ENCODE measurements at places on chromosomes 7 and 10.

DNA sequence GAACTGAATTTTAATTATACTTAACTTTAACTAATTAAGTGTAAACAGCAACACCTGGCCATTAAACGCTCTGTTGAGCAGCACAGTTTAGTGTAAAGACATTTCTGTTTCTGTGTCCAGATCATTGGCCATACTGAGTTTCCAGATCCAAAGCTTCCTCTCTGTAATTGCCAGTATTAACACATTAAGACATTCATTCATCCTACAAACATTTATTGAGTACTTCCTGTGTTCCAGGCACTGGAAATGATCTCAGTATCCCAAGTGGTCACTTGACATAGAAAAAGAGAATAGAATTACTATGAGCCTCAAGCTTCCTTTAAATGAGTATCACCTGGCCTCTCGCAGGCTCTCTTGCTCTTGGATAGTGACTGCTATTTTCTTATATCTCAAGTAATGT lies 618.1 kb downstream of the SORCS3 start:
- no peak for DNase-seq

DNA sequence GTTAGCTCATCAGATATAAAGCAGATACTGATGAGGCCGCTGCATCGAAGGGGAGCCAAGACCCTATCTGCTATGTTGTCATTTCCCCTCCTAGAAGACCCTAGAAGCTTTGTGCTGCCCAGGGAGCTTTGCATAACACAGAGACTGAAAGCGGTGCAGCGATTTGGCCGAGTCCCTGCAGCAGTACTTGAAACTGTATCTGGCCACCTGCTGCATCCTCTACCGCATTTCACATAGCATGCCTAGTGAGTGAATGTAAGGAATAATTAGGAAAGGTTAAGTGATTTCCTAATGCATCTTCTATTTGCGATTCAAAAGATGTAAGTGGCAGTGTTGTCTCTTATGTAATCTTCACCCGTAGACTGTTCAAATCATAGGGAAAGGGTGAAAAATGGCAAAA lies 106.7 kb downstream of the LRMDA start:
- DNase-seq, result no peak

DNA sequence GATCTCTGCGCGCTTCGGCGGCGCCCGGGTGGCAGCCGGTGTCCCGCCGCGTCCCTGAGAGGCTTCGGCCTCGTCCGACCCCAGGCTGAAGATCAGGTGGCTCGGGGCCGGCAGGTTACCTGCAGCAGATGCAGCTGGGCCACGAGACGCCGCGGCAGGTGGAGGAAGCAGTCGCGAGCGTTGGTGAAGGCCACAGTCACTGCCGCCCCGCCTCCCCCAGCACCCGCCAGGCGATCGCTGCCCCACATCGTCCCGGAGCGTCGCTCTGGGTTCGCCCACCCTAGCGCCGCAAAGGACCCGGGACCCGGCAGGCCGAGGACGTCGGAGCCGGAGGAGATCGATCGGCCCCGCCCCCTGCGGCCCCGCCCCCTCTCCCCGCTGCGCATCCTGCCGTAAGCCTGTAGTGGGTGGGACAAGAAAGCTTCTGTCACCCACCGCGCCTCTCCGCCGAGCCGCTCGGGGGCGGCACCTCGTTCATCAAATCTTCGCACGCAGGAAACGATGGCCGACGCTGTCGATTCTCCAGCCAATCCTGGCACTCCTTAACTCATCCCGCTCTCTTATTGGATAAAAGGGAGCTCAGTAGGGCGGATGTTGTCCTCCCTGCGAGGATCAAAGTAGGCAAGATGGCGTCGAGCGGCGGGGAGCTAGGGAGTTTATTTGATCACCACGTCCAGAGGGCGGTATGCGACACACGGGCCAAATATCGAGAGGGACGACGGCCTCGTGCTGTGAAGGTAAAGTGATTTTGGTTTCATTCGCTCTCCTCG lies at the start of the genes PEX1 and RBM48:
PEX1 (minus strand) TSS at position 333 of the 770 bp plus-strand sequence; CDS start at position 248, 85 bp downstream.
RBM48 (plus strand) TSS at position 608 of the 770 bp plus-strand sequence; CDS start at position 627, 19 bp downstream.
- peak; percentile 98 for DNase-seq

DNA sequence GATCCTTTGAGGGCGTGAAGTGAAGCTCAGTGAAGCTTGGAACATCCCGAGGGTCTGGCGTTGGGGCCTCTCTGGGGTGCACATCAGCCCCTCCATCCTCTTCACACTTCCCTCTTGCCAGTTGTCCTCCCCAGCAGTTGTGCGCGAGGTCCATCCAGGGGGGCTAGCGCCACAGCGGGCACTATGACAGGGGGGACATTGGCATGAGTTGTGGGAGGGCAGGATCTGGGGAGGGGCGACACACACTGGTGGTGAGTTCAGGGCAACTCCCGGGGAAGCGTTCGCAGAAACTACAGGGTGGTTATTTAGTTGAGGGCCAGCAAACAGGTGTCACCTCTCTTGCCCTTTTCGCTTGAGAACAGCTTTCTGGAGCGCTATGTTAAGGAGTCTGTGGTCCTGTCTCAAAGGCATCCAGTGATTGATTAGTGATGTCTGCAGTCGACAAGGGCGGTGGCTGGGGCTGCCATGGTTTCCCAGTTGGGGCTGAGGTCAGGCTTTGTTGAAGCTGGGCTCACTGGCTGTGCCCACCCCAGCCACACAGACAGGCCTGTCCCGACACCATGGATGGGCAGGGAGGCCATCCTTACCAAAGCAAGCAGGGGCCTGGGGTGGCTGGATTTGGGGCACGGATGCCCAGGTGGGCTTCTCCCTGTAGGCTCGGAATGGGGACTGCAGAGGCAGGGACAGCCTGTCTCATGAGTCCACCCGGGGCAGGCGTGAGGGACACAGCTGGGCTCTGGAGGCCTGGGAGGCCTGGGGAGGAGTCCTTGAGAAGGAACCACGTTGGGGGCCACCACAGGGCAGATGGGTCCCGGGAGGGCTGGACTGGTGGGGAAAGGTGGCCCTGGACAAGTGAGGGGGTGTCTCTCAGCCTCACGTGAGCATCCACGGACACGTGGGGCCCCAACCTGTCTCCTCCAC lies 59.4 kb downstream of the UNCX start:
- DNase-seq, result no peak

DNA sequence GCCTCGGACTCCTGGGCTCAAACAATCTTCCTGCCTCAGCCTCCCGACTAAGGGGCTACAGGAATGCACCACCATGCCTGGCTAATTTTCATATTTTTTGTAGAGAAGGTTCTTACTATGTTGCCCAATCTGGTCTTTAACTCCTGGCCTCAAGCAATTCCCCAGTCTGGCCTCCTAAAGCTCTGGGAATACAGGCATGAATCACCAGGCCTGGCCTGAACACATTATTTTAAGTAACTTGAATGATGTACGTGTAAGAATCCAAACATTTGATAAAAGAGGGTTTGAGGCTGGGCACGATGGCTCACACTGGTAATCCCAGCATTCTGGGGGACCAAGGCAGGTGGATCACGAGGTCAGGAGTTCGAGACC lies 13.0 kb upstream of the BAMBI start:
- no peak for DNase-seq
